ELR (cell line): ENCODE measurements at places on chromosomes 6 and 20.

DNA sequence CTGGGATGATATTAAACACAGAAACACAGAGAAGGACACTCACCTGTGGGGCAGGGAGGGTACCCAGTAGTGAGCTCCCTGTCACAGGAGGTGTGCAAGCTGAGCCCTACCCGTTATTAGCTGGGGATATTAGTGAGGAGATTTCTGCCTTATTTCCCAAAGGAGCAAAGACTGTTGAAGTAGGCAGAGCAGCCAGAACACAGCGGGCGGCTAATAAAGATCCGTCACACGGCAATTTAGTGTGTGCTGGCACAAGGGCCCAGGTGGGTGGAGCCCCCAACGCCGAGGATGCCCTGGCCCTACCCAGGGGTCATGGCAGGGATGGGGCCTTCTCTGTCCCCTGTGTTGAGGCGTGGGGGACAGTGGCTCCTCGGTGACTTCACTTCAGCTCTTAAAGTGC, 8.3 kb downstream of the VSTM2L start:
- no peak for DNase-seq

DNA sequence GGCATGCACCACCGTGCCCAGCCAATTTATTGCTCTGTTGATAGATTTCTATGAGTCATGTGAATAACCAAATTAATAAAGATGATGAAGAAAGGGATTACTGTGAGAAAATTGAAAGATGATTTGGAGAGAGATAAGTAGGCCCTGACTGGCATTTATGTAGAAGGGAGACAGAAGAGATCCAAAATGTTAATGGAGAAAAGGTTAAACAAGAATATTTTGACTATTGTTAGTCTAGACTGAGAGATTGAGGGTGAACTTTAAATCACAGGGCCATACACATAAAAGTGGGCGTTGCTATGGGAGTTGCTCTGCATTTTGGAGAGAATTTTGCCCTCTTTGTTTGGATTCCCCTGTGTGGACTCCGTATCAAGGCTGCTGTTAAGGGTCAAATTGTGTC, 68.9 kb upstream of the SCAF8 start:
- DNase-seq: no peak

- DNase-seq: peak; percentile 49
These were observed 470.2 kb downstream of the ADGRB3 start for GRCh38 chr6:69105288-69105687.

GRCh38 chr6:69791065-69791471, 5.7 kb downstream of the LMBRD1 start:
- DNase-seq: no peak

GRCh38 chr6:137666202-137666774, 172.1 kb upstream of the OLIG3 start:
- DNase-seq: no peak

- no peak for DNase-seq
These were observed 42.9 kb downstream of the STX11 start for GRCh38 chr6:144193181-144193580.

GRCh38 chr6:35412102-35412501, 40.0 kb upstream of the FANCE start:
- DNase-seq: no peak

- no peak for DNase-seq
These were observed 67.8 kb upstream of the NAA20 start for GRCh38 chr20:19949195-19949867.

DNA sequence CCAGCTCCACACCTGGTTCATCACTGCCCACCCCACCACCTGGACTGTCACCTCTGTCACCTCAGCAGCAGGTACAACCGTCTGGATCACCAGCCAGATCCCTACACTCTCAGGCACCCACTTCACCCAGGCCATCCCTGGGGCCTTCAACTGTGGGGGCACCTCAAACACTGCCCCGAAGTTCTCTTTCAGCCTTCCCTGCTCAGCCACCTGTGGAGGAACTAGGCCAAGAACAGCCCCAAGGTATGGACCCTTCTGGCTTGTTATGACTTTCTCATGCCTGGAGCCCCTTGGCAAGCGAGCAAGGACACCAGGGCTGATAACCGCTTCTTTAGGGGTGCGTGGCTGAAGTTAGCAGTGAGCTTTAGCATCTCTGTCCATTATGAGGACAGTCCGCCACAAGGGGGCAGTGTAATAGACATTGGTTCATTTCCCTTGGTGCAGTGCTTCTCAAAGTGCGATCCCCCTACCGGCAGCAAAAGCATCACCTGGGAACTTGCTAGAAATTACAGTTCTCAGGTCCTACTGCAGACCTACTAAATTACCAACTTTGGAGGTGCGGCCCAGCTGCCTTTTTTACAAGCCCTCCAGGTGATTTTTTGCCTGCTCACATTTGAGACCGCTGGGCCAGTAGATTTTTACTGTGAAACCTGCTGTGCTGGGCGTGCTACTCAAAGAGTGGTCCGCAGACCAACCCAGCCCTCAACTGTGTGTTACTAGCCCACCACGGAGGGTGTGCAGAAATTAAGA, 32.5 kb downstream of the PNPLA1 start:
- peak; percentile 94 for DNase-seq

DNA sequence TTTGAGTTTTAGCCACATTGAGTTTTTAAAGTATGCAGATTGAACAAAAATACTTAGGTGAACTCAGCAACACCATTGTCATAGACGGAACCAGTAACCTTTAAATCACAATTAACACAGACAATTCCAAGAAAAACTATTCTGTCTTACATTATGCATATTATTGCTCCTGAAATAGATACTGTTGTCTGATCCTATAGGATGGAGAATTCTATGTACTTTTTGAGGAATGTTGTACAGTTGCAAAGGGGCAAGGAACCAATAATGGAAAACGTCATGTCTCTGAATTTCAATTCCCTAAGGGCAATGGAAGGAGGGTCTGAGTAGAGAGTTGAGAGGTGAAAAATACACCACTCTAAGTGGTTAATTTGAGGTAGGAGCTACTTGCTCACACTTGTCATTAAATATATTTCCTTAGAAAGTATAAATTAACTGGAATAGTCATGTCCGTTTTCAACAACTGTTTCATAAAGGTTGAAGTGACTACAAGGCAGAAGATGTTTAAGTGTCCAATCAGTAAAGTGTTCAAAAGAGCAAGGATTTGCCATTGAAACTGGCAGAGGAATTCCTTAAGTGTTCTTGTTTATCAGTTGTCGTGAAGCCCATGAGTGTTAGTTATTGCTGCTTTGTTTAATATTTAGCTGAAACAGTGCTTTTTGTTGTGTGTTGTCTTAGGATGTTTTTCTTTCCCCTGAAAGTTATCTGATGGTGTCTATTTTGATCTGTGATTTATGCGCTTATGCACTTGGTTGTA, 1.3 kb downstream of the NKAIN2 start:
- no peak for DNase-seq

DNA sequence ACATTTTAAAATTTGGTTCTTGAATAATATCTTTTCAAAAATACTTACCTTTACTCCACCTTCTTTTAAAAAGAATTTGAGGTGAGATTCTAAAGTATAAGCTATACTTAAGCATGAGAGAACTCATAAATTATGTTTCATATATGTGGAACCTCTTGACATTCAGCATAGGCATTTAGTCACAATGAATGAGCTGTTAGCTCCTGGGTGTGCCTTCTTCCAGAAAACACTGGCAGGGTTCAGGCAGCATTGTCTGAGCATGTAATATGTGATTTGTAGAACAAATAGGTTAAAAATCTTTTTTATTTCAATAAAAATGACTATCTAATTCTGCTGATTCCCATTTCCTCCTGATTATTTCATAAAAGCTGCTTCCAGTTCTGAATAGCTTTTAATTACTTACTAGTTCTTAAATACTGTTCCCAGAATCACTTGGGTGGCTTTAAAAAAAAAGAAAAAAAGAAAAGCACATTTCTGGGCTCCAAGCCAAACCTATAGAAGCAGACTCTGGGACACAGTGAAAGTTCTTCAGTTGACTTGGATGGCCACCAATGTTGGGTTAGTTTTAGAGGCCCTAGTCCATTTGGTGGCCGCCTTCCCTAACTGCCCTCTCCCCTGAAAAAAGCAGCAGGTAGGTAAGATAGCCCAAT, 20.2 kb downstream of the RNF8 start:
- DNase-seq: no peak

DNA sequence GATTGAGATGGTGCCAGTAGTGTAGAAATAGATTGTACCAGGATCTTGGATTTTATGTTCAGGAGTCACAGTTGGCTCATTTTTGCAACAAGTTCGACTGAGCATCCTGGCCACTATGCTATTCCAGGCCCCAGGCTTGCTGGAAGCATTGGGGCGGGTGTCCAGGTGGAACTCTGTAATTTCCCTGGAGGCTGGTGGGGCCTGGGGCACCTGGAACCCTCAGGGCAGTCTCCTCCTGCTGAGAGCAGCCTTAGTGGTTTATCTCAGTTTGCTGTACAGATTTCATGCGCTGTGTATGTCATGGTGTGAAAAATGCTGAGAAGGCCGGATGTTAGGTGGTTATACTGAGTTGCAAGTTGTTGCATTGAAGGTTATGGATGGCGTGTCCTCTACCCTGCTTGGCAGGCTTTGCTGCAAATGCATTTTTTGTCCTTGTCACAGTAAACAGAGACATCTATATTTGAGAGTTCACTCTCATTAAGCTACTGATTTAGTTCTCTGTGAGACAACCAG, 135.1 kb upstream of the MYLIP start:
- no peak for DNase-seq

DNA sequence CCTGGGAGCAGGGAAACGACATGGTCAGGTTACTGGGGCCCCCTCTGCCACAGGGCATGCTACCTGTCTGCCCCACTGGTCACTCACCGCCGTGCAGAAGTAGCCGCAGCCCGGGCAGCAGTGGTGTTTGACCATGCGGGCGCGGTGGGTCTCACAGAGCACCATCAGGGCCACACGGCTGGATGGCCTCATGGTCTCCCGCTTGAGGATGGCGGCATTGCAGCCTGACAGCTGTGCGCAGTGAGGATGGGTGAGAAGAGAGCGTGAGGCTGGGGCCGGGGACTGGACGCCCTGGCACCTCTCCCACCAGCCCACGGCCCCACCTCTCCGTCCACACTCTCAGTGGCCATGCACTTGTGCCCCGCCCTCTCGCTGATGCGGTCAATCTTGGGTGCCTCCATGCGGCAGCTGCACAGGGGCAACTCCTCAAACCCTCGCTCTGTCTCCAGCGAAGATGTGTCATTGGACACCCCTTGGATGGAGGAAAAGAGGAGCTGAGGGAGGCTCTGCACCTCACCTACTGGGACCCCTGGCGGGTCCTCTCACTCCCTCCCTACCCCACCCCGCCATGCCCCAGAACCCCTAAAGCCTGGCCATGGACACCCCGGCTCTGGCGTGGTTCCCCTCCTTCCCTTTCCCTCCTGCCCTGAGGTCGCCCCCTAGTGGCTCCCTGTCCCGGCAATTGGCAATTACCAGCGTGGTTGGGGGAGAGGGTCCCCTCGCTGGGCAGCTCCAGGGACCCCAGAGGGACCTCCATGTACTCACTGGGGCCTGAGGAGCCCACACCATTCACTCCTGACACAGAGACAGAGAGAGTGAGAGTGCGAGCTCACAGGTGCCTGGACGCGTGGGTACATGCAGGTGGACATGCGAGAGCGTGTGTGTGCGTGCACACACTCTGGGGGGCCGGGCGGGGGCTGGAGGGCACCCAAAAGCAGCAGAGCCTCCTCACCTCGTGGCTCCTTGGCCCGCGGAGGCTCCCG, 8.9 kb downstream of the EHMT2 start:
- DNase-seq: peak; percentile 52

- DNase-seq: no peak
These were observed 49.7 kb upstream of the TGM3 start for GRCh38 chr20:2246069-2246491.
